H9 (cell line): ENCODE measurements at places on chromosomes 5 and 9. TPM values are rescaled to one million over a fixed set of nuclear protein-coding genes. Genes with fewer than 3 reads are reported as not detected.

- H3K27ac ChIP-seq: no peak overlapping the region
- no peak overlapping the region for H3K4me3 ChIP-seq
- H3K27me3 ChIP-seq: no peaks in the 10 kb centered on the region
- H3K36me3 ChIP-seq: peaks cover 16% of the 10 kb centered on the region
- DNase-seq: no peak
These were observed 30.1 kb upstream of the HAPLN1 start for GRCh38 chr5:83750749-83751148.

DNA sequence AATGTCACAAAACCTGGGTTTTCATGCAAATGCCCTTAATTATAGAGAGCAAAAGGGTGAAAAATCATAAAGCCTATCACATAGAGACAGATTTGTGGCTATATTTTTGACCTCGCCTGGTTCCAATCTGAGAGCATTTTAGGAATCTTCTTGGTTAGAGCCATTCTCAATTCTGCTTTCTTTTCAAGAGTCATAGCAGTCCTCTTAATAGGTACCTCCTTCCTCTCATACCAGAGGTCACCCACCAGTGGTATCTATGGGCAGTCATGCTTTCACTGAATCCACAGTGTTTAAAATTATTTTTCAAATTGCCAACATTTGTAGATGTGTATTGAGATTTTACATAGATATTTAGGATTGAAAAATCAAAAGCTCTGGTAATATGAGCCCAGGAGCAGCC is 215.5 kb downstream of the DAB2IP start:
- no peaks in the 10 kb centered on the region for H3K27me3 ChIP-seq
- H3K4me1 ChIP-seq: peaks cover 14% of the 10 kb centered on the region
- no peaks in the 10 kb centered on the region for H3K36me3 ChIP-seq
- no peak overlapping the region for H3K4me3 ChIP-seq
- no peak overlapping the region for H3K27ac ChIP-seq

GRCh38 chr5:158725297-158725851 is 374.3 kb downstream of the EBF1 start:
- no peak overlapping the region for H3K4me3 ChIP-seq
- H3K27ac ChIP-seq: no peak overlapping the region
- no peaks in the 10 kb centered on the region for H3K4me1 ChIP-seq
- DNase-seq: no peak
- H3K27me3 ChIP-seq: no peaks in the 10 kb centered on the region

Gene LRRC70
- total RNA-seq: 0.55 and 1.1 TPM in 2 replicates

DNA sequence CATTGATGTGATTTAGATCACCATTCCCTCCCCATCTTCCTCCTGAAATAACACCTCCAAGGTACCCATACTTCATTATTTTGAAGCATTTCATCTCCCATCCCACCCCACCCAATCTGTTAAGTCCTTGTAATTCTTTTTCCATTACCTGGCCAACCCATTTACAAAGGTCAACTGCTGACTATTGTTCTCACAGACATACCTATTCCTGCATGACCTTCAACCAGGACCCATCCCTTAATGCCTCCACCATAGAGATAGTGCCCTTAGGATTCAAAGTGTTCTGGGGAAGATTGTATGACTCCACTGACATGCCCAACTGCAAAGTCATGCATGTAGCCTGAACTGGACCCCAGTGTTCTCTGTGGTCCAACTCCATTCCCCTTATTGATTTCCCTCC is 91.2 kb downstream of the NLN start:
- H3K27ac ChIP-seq: no peak overlapping the region
- H3K27me3 ChIP-seq: no peaks in the 10 kb centered on the region
- H3K4me1 ChIP-seq: no peaks in the 10 kb centered on the region
- H3K36me3 ChIP-seq: peaks cover 79% of the 10 kb centered on the region
- no peak for DNase-seq
- no peak overlapping the region for H3K4me3 ChIP-seq

DNA sequence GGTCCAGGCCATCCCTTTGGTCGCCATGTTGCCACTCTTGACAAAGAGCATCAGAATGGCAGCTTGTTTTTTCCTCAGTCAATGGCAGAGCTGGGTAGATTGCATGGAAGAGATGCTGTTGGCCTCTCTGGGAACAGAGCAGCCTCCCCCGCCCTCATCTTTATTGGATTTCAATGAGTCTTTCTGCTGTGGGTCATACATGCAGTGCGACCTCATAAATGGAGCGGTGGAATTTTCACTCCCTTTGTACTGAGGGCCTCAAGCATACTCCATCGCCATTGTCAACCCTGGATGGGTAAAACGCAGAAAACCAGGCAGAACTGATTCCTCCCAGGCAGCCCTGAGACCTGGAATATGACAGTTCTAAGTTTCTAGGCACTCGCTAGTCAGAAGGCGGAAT is 71.8 kb downstream of the ZNF618 start:
- no peak overlapping the region for H3K4me3 ChIP-seq
- no peaks in the 10 kb centered on the region for H3K4me1 ChIP-seq
- H3K36me3 ChIP-seq: no peaks in the 10 kb centered on the region; the same call in 1 of the 2 replicates
- no peak overlapping the region for H3K27ac ChIP-seq
- H3K27me3 ChIP-seq: no peaks in the 10 kb centered on the region

DNA sequence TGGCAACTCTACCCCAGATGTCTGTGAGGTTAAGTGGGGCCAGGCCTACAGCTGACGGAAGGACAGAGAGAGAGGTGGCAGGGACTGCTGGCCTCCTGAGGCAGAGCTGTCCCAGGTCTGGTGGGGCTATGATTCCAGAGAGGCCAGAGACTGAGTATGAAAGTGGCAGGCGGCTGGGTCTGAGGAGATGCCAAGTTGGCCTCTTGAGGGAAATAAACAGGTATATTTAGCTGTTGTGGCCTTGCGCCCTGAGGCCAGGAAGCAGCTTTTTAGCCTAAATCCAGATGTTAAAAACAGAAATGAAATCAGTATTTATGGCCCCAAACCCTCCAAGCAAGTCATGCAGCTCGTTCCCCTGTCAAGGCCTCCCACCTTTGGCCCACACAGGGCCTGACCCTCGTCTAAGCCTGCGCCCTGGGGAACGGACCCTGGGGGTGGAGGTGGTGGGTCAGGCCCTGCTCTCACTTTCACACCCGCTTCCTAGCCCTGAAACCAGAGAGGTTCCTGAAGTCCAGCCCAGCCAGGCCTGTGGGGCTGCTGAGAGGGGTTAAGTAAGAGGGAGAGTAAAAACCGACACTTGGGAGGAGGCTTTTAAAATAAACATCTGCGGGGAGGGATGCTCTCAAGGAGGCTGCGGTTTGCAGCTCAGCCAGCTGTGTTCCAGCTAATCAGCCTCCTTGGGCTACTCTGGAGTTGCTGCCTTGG is 18.7 kb downstream of the PCDHGC5 start:
- H3K4me1 ChIP-seq: peaks cover 4% of the 10 kb centered on the region; the same call in 1 of the 2 replicates
- H3K27ac ChIP-seq: no peak overlapping the region
- peaks cover 8% of the 10 kb centered on the region for H3K36me3 ChIP-seq
- no peak for DNase-seq
- H3K4me3 ChIP-seq: peak overlapping the region; percentile 79; the same call in 1 of the 3 replicates

DNA sequence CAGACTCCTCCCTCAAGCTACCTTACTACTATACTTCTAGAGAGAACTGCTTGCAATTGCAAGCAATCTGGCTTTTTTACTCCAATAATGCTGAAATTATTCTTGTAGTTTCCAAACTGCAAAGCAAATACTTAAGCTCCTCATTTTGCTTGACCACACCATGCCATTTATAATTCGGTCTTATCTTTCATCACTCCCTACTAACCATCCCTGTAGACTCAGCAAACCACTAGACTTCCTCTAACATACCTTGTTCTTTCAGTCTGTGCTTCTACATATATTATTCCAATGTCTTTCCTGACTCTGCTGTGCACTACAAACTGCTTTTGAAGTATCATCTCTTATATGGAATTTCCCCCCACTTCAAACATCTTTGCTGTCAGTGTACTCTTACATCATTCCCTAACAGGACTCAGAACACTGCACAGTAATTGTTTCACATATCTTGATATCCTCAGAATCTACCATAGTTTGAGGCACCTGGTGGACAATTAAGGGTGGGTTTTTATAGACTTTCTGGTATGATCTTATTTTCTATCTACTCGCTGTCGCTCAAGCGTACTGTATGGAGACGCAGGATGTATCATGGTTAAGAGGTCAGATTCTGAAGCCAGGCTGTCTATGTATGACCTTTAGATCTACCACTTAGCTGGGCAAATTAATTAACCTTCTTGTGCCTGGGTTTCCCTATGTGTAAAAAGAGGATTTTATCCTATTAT is 2.8 kb downstream of the IL6ST start:
- H3K4me1 ChIP-seq: no peaks in the 10 kb centered on the region; the same call in 1 of the 2 replicates
- H3K4me3 ChIP-seq: no peak overlapping the region
- no peak for DNase-seq
- H3K27me3 ChIP-seq: no peaks in the 10 kb centered on the region

GRCh38 chr5:28714907-28715698 is 1676.7 kb upstream of the CDH9 start:
- H3K4me1 ChIP-seq: no peaks in the 10 kb centered on the region
- DNase-seq: no peak
- H3K27ac ChIP-seq: no peak overlapping the region
- H3K27me3 ChIP-seq: no peaks in the 10 kb centered on the region
- no peak overlapping the region for H3K4me3 ChIP-seq

GRCh38 chr5:111996574-111996973 is 239.6 kb upstream of the NREP start:
- H3K36me3 ChIP-seq: peaks cover 4% of the 10 kb centered on the region; the same call in 1 of the 2 replicates
- DNase-seq: no peak
- H3K4me1 ChIP-seq: no peaks in the 10 kb centered on the region
- no peak overlapping the region for H3K27ac ChIP-seq
- no peaks in the 10 kb centered on the region for H3K27me3 ChIP-seq

Gene GARIN3
- not detected in 2 replicates for total RNA-seq

DNA sequence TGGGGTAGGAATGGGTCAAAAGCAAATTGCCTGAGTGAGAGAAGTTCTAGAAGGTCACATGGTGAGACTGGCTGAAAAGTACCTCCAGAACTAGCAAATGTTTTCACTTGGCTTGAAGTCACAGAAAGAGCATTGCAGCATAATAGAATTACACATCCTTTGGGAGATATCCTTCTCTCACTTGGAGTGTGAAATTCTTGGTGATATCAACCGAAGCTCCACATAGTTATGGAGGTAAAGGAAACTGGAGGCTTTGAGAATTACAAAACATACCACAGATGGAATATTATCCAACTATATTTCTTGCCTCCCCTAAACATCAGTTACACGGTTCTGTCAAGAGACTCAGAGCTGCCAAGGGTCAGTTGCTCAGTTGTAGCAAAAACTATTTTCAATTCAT is 182.4 kb downstream of the SEMA5A start:
- H3K36me3 ChIP-seq: no peaks in the 10 kb centered on the region
- no peaks in the 10 kb centered on the region for H3K27me3 ChIP-seq
- H3K27ac ChIP-seq: no peak overlapping the region
- no peak for DNase-seq
- H3K4me1 ChIP-seq: no peaks in the 10 kb centered on the region; the same call in 1 of the 2 replicates

Gene GLRA1
- not detected in 2 replicates for total RNA-seq

- H3K4me3 ChIP-seq: no peak overlapping the region
- H3K27ac ChIP-seq: no peak overlapping the region
- no peaks in the 10 kb centered on the region for H3K36me3 ChIP-seq
- no peaks in the 10 kb centered on the region for H3K27me3 ChIP-seq
- DNase-seq: no peak
These were observed 36.2 kb upstream of the DAP start for GRCh38 chr5:10797261-10797660.

DNA sequence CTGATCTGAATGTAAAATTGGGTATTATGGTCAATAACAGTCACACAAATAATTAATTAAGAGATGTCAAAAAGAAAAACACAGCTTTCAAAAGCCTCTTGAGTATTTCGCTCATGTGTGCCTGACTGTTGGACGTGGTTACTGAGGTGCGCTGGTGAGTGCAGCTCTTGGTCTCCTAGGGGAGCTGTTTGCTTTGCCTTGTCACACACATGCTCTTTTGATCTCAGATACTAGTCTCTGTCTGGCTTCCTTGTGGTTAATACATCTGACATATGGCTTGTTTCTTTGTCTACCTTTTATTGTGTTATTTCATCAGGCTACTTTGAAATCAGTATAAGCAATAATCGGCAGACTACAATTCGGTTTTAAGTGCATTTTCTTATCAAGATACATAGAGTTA is 51.5 kb downstream of the PCSK1 start:
- no peaks in the 10 kb centered on the region for H3K36me3 ChIP-seq
- no peak for DNase-seq
- H3K27me3 ChIP-seq: no peaks in the 10 kb centered on the region
- H3K4me3 ChIP-seq: no peak overlapping the region
- H3K27ac ChIP-seq: no peak overlapping the region

DNA sequence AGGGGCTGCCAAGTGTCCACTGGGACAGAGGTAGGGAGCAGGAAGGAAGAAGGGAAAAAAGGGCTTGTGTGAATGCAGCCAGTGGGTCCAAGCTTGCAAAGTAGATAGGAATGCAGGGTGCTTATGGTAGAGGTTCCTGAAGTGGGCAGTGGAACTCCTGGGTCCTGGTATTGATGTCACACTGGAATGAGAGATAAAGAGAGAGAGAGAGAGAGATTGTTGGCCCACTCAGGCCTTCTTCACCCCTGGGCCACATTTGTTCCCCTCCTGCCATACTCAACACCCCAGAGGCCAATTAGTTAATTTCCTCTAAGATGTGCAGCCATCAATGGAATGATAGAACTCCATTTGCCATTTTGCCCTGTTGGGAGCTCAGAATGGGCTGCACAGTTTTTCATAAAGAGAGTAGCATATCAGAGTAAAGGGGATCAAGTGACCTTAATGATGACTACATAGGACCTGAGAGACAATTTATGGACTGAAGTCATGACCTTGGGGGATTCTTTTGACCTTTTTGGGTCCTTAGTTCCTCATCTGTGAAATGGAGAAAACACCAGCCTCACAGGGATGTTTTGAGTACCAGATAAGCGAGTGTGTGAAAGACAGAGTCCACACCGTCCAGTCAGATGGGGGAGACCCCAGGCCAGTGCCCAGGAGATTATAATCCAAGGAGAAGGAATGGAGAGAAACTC is 52.9 kb downstream of the PPARGC1B start:
- H3K36me3 ChIP-seq: 0 out of 2 replicates have a peak, but pooled peaks cover 3% of the 10 kb centered on the region
- H3K27me3 ChIP-seq: no peaks in the 10 kb centered on the region
- no peak for DNase-seq
- H3K4me1 ChIP-seq: no peaks in the 10 kb centered on the region
- H3K27ac ChIP-seq: no peak overlapping the region
- no peak overlapping the region for H3K4me3 ChIP-seq

- DNase-seq: no peak
- H3K27me3 ChIP-seq: no peaks in the 10 kb centered on the region
- H3K4me1 ChIP-seq: peaks cover 4% of the 10 kb centered on the region; the same call in 1 of the 2 replicates
- H3K36me3 ChIP-seq: no peaks in the 10 kb centered on the region
These were observed 163.5 kb downstream of the HINT1 start for GRCh38 chr5:131001507-131001906.
